ENCODE measurements at places on chromosomes 11 and 22.

- DNase-seq = no peak
Measured at GRCh38 chr11:119525180-119525866, 102.4 kb upstream of the THY1 start.

DNA sequence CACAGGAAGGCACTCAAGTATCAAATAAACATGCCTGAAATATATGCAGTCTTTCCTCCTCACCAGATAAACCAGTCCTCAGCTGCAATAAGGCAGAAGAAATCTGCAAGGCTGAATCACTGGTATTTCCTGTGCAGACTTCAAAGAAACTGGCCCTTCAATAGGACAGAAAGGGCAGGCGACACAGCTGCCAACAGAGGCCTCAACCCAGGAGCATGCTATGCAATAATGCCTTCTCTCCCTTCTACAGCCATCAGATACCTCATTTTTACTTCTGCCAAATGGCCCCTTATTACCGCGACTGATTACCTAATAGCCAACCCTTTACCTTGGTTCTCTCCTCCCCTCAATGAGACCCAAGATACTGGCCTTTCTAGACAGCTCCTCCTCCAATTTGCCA, 8.0 kb downstream of the NUMA1 start:
- DNase-seq = no peak

DNA sequence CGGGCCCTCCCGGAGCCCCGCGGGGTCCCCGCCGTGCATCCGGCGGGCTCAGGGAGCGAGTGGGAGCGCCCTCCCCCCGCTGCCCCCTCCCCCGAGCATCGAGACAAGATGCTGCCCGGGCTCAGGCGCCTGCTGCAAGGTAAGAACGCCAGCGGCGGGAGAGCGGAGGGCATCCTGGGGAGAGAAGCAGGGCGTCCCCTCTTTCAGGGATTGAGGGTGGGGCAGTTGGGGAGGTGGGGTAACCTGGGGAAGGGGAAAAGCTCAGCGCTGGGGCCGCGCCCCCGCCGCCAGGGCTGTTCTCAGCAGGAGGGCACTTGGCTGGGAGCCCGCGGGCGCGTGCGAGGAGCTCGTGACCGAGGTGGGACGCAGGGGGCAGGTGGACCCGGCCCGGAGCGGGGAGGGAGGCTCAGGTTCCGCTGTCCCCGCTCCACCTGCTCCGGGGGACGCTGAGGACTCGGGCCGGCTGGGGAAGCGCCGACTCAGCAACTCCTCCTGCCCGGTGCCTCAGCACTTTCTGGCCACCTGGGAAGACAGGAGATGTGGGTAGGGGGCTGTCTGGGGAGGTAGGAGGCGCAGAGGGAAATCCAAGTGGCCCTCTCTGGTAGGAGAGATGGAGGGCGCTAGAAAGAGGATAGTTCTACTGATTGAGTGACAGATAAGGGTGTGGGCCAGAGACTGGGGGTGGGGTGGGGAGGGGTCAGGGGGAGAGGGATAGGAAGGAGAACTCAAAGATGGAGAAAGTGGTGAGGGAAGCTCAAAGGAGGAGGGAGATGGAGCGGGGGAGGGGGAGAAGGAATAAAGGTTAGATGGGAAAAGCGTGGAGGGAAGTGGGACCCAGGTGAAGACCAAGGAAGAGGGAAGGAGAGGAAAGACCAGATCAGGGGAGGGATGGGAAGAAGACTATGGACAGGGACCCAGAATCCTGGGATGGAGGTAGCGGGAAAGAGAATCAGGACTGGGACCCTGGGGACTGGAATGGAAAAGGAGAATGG, 726 bp downstream of the RTN4RL2 start:
- no peak for DNase-seq

DNA sequence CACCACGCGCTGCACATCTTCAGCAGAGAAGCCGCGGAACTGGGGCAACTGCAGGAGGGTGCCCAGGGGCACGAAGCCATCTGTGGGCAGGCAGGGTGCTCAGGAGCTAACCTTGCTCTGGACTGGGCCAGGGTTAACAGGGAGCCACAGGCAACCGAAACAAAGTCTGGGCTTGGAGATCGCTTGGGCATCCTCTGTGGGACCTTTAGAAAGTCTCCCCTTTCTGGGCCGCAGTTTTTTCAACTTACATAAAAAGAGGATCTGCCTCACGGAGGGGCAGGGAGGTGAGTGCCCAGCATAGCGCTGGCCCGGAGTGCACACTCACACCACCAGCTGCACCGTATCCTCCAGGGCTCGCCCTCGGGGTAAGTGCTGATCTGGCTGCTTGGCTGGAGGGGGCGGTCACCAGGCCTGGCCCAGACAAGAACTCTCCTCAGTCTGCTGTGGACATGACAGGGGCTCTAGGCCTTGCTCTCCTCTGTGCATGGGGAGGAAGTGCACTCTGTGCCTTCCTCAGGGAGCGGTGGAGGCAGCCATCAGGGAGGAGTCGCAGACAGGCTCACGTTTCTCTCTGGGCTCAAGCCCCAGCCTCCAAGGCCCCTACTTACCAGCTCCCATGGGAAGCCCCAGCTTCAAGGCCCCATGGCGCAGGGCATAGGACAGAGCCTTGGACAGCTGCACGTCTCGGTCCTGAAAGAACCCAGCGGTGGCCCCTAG, 937 bp downstream of the TRPT1 start:
- DNase-seq = no peak

- no peak for DNase-seq
Measured at GRCh38 chr11:69943506-69943905, 124.3 kb upstream of the FGF3 start.

DNA sequence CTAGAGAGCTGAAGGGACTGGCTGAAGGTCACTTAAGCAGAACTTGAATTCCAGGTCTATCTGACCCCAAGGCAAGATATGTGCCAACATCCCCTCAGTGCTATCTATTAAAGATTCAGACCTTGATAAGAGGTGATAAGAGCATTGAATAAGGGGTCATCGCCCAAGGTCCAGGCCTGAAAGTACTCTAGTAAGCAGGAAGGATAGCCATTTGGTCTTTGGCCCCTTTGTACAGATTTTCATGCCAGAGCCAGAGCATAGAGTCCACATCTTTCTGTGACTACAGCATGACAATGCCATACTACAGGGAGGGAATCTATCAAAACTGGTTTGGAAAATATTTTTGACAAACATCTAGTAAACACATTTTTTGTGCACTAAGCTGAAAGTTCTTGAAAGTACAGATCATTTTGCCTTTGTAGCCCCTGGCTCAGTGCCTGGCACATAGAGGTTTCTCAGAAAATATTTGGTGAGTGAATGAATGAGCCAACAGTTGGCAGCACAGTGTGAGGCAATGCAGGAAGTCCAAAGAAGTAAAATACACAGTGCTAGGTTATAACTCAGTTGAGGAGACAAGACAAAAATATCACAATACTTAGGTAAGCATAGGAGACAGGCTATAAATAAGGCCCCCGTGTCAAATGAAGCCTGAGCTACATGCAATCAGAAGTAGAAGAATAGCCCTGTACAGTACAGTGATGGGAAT, 15.1 kb upstream of the RRAS2 start:
- DNase-seq = no peak

Measured in CD4-positive, alpha-beta T cell treated with Interleukin-15 for 1 hour (primary cell).